ENCODE measurements at places on chromosomes 3 and 15.

GRCh38 chr3:13568515-13569028, 19.6 kb downstream of the FBLN2 start:
- DNase-seq = no peak

DNA sequence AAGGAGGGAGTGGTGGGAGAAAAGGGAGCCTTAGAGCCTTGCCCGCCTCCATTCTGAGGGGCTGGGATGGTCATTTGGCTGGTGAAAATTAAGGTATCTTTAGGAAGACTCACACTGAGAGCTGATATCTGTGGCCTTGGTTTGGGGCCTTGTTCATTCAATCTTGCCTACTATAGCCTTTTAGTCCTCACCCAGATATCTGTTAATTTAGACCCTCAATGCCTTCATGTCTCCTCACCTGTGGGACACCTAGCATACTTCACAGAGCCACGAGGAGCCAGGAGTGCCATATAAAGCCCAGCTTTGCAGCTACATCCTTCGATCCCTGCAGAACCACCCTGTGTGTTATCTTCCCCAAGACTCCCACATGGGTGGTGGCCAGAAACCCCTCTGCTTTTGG, 4.7 kb upstream of the ARNT2 start:
- no peak for DNase-seq

GRCh38 chr3:32401126-32401525, 9.5 kb downstream of the CMTM7 start:
- DNase-seq = no peak

GRCh38 chr15:50860824-50861223, 47.7 kb upstream of the AP4E1 start:
- DNase-seq = no peak

DNA sequence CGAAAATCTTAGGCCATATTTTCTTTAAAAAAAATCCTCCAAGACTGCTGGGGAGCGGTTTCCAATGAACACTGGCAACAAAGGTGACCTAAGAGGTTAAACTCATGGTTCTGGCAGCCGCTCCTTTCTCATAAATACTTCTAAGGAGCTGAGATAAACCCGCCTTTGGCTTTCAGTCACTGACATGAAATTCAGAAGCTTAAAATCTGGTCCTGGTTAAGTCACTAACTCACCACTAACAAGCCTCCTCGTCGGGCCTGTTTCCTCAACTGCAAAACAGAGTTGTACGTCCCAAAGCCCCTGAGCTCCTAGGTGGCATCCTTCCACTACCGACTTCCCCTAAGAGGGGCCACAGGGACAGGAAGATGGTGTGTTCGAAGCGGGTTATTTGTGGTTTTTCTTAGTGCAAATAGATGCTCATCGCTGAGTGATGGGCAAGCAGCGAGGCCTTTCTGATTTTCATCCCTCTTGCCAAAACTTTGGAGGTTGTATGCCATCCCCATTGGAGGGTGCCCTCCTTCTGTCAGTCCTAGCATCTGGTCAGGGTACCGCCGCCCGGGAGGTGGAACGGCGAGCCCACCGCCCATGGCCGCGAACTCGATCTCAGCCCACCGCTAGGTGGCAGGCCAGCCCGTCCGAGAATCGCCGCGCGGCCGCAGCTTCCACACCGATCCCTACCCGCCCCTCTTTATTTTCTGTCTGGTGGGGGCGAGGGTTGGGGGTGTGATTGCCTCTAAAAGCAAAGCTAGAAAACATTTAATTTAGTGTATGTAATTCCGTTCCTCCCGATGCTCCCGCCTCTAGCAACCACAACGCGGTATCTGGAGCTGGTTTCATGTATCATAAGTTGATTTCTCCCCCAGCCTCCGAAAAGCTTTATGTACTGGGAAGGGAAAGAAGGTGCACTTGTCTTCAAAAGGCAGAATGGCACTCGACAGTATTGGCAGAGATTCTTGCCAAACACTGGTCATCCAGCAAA, 4.6 kb downstream of the BCL6 start:
- no peak for DNase-seq

DNA sequence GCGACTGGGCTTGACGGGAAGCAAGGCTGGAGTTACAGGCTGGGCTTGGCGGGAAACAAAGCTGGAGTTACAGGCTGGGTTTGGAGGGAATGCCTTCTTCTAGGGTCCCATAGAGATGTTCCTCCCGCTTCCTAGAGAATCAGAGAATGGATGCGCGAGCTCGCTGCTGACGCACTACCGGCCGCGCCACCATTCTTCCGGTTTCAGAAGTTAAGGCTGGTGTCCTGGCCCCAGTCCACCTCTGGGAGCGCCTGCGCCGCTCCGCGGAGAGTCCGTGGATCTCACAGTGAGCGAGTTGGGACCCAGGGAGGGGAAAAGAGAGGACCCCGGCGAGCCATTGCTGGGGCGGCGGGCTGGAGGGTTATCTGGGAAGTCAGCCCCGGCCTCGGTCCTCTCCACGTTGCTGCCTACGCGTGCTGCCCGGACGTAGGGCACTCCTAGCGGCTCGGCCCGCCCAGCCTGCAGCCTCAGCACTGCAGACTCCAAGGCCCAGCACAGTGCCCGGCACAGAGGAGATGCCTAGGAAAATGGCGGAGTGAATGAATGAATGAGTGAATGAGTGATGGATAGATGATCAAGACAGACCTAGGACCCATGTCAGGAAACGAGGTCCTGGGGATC, at the start of gene ZNF502:
Gene ZNF502 (plus strand): TSS at position 206 of the 621 bp plus-strand sequence. CDS start 7,602 bp downstream, outside the sequence.
- DNase-seq = no peak

GRCh38 chr3:9111866-9112265, 137.6 kb downstream of the SRGAP3 start:
- DNase-seq = no peak

DNA sequence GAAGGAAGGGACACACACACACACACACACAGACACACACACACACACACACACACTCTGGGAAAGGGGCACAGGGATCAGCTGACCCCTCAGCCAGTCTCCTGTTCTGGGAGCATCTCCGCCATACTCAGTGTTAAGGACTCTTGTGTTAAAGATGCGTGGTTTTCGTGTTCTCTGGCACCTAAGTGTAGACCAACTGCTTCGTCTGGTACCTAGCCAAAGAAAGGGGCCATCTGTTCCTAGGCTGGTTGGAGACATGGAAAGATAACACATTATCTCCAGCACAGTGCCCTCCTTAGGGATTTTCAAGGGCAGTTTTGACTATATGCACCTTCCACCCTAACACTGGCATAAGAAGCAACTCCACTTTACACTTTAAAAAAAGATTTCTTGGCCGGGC, 65.1 kb downstream of the EPHB1 start:
- DNase-seq = no peak

DNA sequence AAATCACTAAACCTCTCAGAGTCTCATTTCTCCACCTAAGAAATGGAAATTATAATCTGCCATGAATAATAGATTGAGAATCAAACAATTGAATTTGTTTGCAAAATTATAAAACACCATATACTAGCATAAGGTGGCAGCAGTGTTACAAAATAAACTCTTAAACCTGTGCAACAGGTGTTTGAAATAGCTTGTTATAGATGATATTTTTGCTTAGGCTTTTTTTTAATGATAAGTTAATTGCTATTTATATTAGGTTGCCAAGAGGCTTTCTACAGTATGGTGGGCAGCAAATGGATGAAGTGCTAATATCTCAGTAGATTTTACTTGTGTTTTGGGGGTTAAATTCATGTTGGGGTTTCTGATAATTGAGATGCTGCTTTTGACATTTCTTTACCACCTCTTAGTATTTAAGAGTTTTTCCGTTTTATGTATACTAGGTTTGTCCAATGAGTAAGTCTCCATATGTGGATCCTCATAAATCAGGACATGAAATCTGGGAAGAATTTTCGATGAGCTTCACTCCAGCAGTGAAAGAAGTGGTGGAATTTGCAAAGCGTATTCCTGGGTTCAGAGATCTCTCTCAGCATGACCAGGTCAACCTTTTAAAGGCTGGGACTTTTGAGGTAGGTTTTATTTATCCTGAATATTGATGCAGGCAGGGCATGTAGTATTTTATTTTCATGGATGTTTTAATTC, 19.6 kb downstream of the NR1D2 start:
- no peak for DNase-seq

GRCh38 chr15:43648649-43649429, at the start of gene CATSPER2:
CATSPER2 (minus strand) TSS chr15:43648844; CDS start chr15:43648061, 783 bp downstream.
- no peak for DNase-seq

- no peak for DNase-seq
These were observed 38.2 kb downstream of the SHQ1 start for GRCh38 chr3:72810063-72810462.

DNA sequence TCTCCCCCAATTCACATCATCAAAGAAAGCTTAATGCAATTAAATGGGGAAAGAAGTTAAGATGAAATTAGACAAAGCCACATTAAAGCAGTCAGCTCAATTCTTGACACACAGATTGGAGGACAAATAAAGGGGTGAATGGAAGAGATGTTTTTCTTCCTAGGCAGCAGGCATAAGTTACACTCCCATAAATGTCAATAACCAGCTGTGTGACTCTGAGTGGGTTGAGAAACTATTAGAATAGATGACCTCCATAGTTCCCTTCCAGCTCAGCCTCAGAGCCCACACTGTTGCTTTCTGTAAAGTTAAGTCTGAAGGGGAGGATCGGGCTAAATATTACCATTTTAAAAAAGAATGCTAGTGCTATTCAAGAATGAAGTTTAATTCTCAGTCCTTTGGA, 71.0 kb downstream of the THBS1 start:
- no peak for DNase-seq

DNA sequence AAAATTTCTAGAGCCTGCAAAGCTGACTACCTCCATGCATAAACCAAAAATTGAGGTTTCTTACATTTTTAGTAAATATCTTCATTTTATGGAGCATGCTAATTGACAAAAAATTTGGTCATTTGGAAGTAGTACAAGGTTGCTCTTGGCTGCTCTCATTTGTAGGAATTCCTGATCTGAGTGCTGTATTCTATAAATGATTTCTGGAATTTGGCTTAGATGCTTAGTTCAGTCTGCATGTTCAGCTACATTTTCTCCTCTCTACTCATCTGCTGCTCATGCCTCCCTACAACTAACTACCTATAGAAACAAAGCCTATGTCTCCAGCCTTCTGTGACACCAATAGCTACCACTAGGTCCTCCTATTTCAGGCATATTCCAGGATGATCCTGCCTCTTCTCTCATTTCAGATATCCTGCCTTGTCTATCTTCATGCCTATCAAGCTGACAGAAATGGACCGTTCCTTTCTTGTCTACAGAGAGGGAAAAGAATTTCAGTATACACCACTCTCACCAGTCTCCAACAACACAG, 901.1 kb downstream of the TBL1XR1 start:
- no peak for DNase-seq

DNA sequence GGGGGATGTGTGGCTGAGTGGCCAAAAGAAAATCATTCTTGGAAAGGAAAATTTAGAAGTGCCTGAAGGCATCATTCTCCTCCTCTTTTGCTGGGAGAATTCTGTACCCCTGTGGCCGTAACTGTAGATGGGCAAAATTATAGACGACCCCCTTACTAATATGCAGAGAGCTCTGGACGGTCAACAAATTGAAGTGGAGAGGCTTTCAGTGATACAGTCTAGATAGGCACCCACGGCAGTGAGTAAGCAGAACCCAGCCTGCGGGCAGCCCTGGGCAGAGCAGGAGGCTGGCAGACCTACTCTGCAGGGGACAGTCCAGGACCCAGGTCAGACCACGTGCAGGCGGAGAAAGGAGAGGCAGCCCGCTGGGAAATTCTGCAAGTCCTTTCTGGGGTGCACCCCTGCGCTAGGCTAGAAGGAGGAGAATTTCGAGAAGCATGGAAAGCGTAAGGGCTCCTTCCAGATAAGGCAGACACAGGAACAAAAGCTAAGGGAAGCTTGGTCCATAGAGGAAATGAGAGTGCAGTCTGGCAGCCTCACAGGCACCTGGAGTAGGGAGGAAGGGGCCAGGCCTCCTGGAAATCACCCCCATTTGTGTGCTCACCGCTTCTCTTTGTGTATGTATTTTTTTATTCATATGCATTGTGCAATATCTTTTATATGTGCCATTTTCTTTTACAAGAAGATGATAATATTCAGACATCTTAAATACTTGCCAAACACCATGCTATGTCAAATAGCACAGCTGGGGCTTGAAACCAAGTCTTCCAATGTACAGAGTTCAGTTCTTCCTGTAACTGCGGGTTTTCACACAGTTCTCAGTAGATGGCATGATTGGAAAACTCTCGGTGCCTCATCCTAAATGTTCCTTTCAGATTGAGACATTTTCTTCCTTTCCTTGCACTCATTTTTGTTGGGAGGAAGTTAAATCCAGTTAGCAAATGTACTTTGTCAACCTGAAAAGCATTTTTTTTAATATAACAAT, 40.2 kb downstream of the LRRK1 start:
- DNase-seq = peak; percentile 66

- DNase-seq = no peak
These were observed 32.6 kb downstream of the RTP4 start for GRCh38 chr3:187400756-187401155.
